ENCODE measurements at places on chromosomes 7 and 10. TPM values are rescaled to one million over a fixed set of nuclear protein-coding genes. Genes with fewer than 3 reads are reported as not detected.

COBL gene
- total RNA-seq: 8.0 TPM

DNA sequence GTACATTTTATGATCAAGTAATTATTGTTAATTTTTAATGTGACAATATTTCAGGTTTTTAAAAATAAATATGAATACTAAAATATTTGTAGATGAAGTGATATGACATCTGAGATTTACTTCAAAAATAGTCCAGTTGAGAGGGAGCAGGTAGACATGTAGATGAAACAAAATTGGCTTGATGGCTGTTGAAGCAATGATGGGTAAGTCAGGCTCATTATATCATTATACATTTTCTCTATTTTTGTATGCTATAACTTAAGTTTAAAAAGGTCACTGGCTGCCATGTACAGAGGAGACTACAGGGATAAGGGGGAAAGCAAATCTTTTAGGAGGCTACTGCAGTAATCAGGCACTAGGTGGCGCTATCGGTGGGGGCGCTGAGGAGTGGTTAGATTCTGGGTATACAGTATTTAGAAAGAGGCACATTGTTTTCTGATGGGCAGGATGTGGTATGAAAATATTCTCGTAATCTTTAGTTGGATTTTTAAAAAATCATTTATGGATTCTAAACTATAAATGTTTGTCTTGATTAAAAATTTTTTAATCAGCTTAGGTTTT, 189.8 kb upstream of the IMMP2L start:
- DNase-seq: no peak

GRCh38 chr10:5551531-5552375, 27.0 kb downstream of the CALML3 start:
- DNase-seq: no peak

DNA sequence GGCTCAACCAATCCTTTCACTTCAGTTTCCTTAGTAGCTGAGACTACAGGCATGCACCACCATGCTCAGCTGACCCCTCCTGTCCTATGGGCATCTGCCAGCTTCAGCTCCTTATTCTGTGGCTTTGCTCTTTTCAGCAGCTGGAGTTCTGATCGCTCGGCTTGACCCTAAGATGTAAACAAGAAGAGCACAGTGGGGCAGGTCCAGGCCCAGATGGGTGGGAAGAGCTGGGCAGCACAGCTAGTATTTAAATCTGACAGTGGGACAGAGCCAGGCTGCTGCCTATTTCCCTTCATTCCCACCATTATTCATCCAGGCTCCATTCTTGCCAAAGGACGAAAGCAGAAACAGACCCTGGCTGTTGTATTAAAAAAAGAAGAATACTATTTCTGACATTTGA, 494.9 kb upstream of the PODXL start:
- no peak for DNase-seq

GRCh38 chr7:64574540-64575099, 11.7 kb upstream of the ZNF680 start:
- no peak for DNase-seq

Measured in tibial nerve (tissue), 4 donors.